ENCODE measurements at places on chromosomes 2 and 18.

GRCh38 chr2:111903930-111904439 is 5.6 kb downstream of the MERTK start:
- DNase-seq, result no peak

GRCh38 chr2:16746833-16747232 is 81.2 kb upstream of the CYRIA start:
- no peak for DNase-seq

DNA sequence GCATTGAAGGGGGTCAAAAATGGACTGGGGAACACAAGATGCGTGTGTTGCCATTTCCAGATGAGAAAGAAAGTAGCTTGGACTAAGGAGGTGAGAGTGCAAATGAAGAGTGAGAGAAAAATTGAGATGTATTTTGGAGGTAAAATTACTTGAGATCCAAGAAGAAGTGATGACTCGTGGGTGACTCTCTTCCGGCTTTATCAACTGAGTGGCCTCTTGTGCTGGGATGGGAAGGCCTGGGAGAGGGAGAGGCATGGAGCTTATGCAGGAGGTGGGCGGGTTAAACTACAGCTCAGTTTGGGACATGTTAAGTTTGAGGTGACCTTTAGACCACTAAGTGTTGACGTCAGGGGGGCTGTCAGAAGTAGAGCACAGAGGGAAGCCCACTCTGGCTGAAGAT is 34.9 kb downstream of the SULT1C2 start:
- DNase-seq, result no peak

DNA sequence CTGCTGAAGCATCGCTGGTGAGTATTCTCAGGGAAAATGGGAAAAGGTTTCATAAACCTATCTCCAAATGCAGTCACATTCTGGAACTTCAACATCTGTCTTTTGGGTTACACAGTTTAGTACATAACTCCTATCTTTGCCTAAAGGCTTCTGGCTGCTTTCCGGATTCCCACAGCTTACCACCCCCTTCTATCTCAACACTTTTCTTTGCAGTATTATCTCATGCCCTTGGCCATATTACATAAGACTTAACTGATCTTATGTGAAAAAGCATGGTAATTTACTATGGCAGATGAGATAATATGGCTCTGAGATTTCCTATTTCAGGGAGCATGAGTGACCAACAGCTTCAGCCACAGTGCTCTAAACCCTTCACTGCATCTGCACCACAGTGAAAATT is 369.3 kb upstream of the LINC00305 start:
- DNase-seq, result no peak

- DNase-seq, result no peak
These were observed 4.7 kb downstream of the CAPG start for GRCh38 chr2:85405201-85406059.

GRCh38 chr2:174892546-174892945 is 112.6 kb downstream of the CHN1 start:
- no peak for DNase-seq
